Right renal pelvis (tissue), 4 donors: ENCODE measurements at places on chromosomes 13 and 19. TPM values are rescaled to one million over a fixed set of nuclear protein-coding genes. Genes with fewer than 3 reads are reported as not detected.

DNA sequence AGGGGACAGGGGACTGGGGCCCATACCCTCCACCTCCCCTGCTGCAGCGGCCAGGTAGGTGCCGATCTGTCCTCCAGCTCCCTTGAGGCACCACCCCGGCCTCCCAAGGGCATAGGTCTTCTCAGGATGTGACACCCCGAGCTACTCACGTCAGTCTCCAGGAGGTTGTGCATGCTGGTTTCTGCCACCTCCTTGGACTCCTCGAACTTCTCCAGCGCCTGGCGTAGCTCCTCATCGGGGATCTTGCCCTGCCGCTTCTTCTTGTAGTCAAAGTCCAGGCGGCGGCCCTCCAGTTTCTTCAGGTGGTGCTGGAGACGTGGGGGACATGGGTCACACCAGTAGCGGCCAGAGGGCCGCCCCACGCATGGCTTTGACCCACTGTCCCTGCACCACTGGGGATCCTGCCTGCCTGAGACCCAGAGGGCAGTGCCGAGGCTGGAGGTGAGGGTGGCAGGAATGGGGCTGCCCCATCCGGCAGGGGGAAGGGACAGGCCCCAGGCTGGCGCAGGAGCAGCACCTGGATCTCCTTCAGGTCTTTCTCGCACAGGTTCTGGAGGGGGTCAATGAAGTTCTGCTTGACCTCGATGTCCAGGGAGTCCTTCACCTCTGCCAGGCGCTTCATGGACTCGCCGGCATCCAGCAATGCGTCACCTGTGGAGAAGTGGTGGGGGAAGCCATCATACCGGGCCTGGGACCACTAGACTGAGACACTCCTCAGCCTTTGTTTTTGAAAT lies 20.4 kb downstream of the MPND start:
- DNase-seq: no peak

GRCh38 chr13:44165221-44165888 lies 208.3 kb upstream of the SERP2 start:
- no peak for DNase-seq

GRCh38 chr19:1070576-1070930 lies 3.6 kb downstream of the ARHGAP45 start:
- no peak for DNase-seq

The ALDH16A1 gene
- 27.5 TPM for polyA plus RNA-seq
